Naive thymus-derived CD8-positive, alpha-beta T cell (primary cell): ENCODE measurements at places on chromosomes 4 and X. TPM values are rescaled to one million over a fixed set of nuclear protein-coding genes. Genes with fewer than 3 reads are reported as not detected.

- DNase-seq = no peak
Observed at GRCh38 chrX:111164728-111165127, 68.7 kb downstream of the PAK3 start.

GRCh38 chr4:99821918-99822503, 5.4 kb downstream of the DAPP1 start:
- DNase-seq = no peak

DNA sequence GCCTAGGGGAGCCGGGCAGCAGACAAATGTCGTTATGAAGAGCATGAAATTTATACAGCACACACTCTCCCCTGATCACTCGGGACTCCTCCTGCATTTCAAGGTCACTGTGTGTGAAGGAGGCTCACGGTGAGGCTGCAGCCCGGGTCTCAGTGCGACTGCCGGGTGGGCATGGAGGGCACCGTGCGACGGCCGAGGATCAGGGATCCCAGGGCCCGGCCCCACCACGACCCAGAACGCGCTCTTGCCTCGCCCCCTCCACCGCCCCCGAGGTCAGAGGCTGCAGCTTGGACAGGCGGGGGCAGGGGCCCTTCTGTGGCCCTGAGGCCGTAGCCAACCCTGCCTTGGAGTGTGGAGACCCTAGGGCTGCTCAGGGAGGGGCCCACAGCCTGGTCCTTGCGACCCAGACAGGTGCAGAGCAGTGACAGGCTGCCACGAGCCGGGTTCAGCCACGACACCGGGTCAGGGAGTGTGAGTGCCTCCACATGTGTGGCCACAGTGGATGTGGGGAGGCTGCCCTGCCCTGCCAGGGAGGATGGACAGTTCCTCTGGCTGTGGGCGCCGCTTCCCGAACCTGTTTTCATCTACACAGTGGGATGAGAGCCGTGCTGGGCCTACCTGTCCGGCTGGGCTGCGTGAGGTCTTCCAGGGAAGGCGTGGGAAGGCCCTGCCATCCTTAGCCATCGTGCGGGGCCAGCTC, 89.3 kb upstream of the NKX1-1 start:
- no peak for DNase-seq

DNA sequence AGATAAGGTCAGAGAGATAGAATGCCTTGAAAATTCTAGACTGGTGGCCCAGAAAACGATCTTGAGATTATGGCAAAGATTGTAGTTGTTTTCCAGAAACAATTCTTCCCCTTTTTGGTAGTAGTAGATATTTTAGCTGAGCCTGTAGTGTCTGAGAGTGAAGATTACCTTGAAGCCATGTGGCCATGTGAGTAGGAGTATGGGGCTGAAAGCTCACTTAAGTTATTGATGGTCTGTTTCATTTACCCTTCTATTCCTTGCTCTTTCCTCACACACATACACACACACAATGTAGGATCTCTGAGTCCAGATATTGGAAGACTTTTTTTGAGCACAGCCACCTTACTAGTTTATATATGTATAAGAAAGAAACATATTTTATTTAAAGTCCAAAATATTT, 941.6 kb upstream of the GRID2 start:
- no peak for DNase-seq

DNA sequence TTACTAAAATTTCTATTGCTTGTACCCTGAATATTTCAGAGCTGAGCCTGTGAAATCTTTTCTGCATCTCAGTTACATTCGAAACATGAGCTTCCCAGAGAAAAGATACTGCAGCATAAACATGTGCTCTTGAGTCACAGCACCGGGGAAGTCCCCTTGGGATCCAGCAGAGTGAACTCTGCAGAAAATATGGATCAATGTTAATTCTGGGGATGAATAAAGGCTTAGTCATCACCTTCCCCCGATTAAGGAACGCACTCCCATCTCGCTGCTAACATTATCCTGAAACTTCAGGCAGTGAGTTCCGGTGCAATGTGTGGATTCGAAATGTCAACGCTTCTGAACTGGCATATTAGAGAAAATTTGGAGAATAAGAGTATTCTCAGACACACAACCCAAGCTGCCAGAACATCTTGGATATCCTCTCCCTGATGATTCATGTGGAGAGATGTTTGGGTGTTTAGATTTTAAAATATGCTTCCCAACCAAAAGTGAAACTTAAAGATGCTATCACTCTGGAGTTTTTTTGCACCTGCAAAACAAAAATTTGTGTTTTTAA, 90.8 kb downstream of the IRF2 start:
- no peak for DNase-seq

DNA sequence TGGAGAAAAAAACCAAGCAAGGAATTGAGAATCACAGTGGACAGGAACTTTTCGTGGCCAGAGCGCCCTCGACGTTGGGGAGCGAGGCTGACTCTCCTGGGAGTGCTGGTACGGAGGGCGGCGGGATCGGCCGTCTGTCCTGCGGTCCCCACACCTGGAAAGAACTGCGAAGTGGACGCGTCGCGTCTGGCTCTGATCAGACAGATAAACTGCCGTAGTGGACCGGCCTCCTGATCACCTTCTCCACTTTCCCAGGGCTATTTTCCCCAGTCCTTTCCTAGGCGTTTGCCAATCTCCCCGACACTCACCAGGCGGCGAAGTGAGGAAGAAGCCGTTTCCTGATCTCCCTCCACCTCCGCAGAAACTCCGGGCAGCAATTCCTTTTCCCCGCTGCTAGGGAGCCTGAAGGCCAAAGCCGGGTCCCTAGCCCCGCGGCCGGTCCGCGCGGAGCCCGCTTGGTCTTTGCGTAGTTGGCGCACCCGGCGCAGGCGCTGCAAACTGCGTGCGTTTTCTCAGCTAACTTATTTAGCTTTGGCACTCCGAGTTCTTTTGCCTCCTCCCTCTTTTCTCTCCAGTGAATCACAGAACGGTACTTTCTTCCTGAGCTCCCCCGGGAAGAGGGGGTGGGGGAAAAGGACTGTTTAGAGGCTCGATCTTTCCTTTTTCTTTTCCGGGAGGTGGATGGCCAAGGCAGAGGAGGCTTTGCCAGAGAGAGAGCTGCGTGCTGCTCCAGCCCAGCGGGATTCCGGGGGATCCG, at the start of gene ARSJ:
Gene ARSJ, minus strand, starts transcription at position 500 of the 757 bp plus-strand sequence. CDS start 813 bp downstream, outside the sequence.
- DNase-seq = no peak

DNA sequence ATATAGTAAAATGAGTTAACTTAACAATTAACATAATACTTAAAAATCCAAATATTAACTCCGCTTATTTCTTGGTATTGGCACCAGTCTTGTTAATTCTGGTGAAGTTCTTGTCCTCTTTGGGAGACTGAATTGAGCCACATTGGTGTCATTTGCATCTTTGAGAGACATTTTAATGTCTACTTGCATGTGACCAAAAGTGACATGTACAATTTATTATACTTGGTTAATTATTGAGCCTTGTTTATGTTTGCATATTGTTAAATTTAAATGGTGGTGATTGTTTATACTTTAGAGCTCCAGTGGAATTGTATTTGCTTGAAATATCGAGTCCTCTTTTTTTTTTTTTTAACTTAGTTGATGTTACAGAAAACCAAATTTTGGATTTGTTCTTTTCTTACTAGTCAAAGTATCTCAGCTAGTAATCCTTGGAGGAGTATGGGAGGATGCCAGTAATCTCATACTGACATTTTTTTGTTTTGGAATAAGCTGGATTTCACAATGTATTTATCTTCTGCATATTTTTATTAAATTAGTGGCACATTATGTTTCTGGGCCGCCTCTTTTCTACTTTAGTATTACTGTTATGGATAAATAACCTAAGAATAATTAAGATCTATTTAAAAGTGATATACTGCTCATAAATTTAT, 3.9 kb downstream of the SPCS3 start:
- no peak for DNase-seq

GRCh38 chr4:18051281-18051680, 29.7 kb upstream of the LCORL start:
- DNase-seq = no peak

DNA sequence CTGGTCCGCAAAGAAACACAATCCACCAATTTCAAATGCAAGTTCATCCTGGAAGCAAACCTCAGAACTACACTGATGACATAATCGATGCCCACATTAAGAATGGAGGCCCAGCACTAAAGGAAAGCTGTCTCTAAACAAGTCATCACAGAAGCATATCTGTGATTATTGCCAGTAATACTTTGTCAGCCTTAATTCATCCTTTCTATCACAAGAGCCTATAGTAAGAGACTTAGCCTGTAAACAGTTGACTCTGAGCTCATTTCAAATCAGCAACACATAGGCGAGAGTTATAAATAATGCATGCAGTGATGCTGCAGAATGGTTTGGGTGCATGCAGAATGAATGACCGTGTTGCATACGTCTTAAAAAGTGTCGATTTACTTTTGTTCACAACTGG, 105.9 kb upstream of the ZFP42 start:
- DNase-seq = no peak

DNA sequence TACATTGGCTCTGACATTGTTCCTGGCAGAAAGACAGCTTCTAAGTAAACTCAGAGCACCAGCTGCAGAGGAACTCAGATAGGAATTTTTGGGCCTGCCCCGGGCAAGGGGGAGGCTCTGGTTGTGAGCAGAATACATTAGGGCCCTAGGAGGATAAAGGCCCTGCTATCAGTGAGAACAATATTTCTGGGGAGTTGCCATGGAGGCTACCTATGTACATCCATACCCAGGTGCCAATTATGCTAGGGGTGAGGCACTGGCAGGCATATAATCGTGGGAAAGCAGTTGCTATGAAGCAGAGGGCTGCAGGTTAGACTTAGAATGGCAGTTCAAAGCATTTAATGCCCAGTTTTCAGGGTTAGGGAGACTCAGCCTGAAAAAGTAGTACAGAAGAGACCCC, 273.5 kb upstream of the EDA2R start:
- no peak for DNase-seq

GRCh38 chrX:39169976-39170375, 368.7 kb downstream of the MID1IP1 start:
- DNase-seq = no peak

TCEANC gene
- 14.5 TPM for total RNA-seq

MAOB gene
- total RNA-seq = not detected

GC gene
- not detected for total RNA-seq

CXCL10 gene
- not detected for total RNA-seq

PRDM5 gene
- 3.8 TPM for total RNA-seq
